ENCODE measurements at places on chromosomes 2 and 18.

DNA sequence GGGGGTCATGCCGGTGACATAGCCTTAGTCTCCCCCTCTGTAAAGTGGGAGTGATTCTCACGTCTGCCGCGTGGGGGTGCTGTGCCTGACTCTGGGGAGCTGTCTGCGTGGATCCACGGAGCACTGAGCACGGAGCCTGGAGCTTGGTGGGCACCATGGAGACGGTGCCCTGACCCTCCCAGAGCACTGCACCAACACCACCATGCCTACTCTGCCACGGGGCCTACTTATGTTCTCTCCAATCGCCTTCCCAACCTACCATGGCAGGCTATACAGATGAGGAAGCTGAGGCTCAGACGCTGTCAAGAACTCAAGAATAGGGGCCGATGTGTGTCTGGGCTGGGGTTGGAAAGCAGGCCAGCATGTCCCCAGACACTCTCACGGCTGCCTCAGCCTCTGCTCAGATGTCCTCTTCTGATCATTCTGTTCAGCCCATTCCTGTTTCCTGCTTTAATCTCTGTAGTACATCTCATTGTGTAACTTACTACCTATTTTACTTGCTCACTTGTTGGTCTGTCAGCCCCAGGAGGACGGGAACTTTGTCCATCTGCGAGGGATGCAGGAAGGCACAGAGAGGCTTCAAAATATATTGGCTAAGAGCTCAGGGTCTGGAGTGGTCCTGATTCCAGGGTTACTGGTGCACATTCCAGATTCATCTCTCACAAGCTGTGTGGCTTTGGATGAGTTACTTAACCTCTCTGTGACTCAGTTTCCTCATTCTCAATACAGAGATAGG lies 168.1 kb upstream of the HS6ST1 start:
- no peak for DNase-seq

- no peak for DNase-seq
Observed at GRCh38 chr2:216294305-216294704, 78.0 kb downstream of the MARCHF4 start.

GRCh38 chr2:169979025-169979424 lies 151.8 kb downstream of the UBR3 start:
- DNase-seq: no peak

GRCh38 chr2:174634130-174635014 lies 36.8 kb upstream of the WIPF1 start:
- DNase-seq: peak; percentile 79

- no peak for DNase-seq
Observed at GRCh38 chr2:13201924-13202323, 485.2 kb downstream of the TRIB2 start.

DNA sequence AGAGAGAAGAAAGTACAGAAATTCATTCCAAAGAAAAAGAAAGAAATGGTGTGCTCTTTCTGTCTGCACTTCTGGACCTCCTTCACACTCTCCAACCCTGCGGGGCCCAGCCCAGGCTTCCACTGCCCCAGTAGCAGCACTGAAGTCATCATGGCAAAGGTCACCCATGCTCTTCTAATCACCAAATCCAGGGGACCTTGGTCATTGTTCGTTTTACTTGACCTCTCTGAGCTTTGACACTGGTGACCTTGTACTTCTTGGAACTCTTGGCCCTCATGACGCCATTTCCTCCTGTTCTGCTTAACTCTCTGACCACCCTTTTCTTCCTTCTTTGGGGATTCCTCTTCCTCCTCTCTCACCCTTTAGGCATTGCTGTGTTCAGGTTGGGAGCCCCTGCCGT lies 105.6 kb downstream of the SMAD7 start:
- DNase-seq: no peak

- DNase-seq: no peak
Observed at GRCh38 chr2:121150126-121150525, 134.9 kb downstream of the TFCP2L1 start.

DNA sequence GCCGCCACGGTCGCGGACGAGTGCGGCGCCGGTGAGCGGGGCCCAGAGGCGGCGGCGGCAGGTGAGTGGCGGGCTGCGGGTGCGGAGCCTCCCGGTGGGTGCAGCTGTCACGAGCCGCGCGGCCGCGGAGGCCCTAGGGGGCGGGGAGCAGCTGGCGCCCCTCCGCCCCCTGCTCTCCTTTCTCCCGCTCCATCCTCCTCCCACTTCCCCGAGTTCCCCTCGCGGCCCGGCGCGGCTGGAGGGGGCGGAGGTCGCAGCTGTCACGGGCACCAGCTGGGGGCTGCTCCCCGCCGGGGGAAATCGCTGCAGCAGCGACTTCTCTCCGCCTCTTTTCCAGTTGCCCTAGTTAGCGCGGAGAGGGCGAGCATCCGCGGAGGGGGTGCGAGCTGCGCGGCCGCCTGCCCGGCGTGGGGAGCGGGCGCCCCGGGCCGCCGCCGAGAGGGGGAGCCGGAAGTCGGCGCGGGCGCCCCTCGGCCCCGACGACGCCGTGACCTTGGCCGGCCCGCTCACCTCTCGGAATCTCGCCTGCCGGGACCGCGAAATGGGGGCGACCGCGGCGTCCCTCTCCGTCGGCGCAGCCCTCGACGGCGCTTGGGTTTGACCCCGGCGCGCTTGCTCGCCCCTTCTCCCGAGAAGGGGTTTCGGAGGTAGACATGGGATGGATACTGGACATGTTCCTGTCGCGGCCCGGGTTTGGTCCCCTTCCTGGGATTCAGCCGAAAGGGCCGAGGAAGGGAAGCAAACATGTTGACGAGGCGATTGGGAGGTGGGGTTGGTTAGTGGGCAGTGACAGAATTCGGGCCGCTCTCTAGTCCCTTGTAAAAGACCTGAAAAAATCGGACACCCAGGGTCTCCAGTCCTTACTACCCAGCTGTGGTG lies 727 bp downstream of the NCOA1 start:
- DNase-seq: peak; percentile 54
